ENCODE measurements at places on chromosomes 1 and 21.

DNA sequence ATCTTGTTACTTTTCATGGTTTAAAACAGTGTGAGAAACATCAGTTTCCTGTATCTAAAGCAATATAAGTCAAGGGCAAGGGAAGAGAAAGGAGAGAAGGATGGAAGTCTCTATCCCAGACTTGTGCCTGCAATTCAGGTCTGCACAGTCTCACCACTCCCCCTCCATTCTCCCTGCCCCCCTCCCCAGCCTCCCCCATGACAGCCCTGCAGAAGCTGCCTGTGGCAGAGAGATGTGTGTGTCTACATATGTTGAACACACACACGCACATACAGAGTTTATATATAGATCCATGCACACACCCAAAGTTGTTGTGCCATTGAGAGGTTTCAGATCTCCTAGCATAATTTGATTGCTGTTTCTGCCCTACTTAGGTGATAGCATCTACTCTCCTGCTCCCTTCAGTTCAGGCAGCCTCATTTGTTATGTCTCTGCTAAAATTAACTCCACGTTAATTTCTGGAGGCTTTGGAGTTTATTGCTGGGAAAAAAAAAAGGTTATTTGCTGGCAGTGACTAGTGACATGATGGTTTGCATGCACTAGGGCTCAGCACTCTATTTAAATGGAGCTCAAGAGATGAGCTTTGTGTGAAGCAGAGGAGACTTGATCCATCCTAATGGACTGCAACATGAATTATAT lies 124.9 kb upstream of the SMYD2 start:
- H3K4me3 ChIP-seq = no peak overlapping the region
- H3K27me3 ChIP-seq = peaks cover 24% of the 10 kb centered on the region
- H3K4me1 ChIP-seq = no peaks in the 10 kb centered on the region
- no peak for DNase-seq

GRCh38 chr21:25953659-25954058 lies 216.9 kb downstream of the APP start:
- H3K27ac ChIP-seq = no peak overlapping the region
- no peaks in the 10 kb centered on the region for H3K27me3 ChIP-seq
- DNase-seq = no peak
- peaks cover 4% of the 10 kb centered on the region for H3K36me3 ChIP-seq
- no peak overlapping the region for H3K4me3 ChIP-seq

DNA sequence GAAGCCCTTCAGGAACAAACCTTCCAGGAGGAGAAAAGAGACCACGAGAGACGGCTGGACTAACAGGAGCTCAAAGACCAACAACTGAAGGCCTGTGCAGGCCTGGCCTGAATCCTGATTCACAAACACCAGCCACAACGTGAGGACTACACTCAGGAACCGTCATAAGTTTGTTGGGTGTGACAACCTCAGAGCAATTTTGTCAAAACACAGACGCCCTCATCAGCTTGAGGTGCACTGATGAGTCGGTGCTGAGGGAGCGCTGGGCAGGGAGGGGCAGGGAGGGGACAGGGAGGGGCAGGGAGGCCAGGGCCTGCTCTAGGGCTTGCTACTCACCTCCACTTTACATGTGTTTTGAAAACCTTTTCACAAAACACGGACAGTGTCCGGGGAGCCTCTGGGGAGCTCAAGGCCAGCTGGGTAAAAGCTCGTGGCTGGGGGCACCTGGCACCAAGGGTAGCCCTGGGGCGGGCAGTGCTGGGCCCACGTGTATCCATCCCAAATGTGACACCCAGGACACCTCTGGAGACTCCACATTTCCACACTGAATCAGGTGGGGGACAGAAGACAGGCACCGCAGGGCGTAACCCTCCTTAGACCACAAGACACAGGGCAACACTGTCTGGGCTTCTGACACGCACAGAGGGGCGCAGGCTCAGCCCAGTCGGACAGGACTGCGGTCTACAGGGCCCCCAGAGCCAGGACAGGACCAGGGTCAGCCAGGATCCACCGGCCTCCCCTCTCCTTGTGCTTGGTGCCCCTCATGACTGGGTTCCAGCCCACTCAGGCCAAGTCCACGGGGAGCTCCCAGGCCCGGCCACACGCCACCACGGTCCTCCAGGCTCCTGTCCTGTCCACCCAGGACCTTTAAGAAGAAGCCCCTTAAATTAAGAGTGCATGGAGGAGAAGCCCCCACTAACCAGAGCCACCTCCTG lies 16.5 kb downstream of the LSS start:
- H3K4me1 ChIP-seq = peaks cover 2% of the 10 kb centered on the region
- no peaks in the 10 kb centered on the region for H3K27me3 ChIP-seq
- H3K27ac ChIP-seq = no peak overlapping the region

DNA sequence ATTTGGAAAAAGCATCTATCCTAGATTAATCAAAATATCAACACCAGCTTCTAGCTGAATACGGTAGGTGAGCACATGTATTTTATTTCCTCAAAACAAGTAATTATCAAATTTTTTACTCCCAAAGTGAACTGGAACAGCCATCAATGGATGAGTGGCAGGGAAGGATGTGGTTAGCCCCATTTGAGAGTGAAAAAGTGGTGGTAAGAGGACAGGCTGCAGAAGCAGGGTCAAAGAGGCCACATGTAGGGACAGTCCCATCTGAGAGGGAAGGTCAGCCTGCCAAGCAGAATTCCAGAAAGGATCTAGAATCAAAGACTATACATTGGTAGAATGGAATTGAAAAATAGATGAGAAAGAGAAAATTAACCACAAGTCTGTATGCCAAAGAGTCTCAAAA lies 163.8 kb downstream of the SMYD3 start:
- H3K4me3 ChIP-seq = no peak overlapping the region
- H3K36me3 ChIP-seq = peaks cover 4% of the 10 kb centered on the region
- no peak for DNase-seq
- H3K27ac ChIP-seq = no peak overlapping the region
- no peaks in the 10 kb centered on the region for H3K27me3 ChIP-seq

DNA sequence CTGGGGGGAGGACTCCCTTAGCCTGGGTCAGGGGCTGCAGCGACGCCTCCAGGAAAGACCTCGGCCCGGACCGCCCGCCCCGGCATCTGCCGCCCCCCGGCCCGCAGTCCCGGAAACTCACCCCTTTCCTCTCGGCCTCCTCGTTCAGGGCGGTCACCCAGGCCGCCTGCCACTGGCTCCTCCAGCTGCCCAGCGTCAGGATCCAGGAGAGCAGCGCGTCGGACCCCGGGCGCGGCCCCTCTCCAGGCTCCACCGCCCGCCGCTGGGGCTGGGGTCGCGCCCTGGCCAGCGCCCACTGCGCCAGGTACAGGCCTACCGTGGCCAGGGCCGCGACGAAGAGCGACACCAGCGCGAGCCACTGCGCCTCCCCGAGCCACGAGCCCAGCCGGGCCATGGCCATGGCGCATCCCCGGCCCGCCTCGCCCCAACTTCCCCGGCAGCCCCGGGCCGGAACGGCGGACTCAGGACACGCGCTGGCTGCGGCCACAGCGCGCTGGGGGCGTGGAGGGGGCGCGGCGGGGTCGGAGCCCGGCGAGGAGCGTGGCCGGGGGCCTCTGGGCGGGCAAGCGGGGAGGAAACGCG lies 478 bp downstream of the C2CD2 start:
- H3K4me3 ChIP-seq = peak overlapping the region; percentile 61
- H3K27me3 ChIP-seq = peaks cover 20% of the 10 kb centered on the region
- no peak overlapping the region for H3K27ac ChIP-seq
- H3K4me1 ChIP-seq = peaks cover 14% of the 10 kb centered on the region
- peak; percentile 61 for DNase-seq

GRCh38 chr1:224201383-224201782 lies 18.3 kb downstream of the DEGS1 start:
- H3K4me1 ChIP-seq = peaks cover 13% of the 10 kb centered on the region
- H3K4me3 ChIP-seq = no peak overlapping the region
- H3K36me3 ChIP-seq = peaks cover 8% of the 10 kb centered on the region
- H3K27ac ChIP-seq = no peak overlapping the region
- no peaks in the 10 kb centered on the region for H3K27me3 ChIP-seq
- DNase-seq = no peak

DNA sequence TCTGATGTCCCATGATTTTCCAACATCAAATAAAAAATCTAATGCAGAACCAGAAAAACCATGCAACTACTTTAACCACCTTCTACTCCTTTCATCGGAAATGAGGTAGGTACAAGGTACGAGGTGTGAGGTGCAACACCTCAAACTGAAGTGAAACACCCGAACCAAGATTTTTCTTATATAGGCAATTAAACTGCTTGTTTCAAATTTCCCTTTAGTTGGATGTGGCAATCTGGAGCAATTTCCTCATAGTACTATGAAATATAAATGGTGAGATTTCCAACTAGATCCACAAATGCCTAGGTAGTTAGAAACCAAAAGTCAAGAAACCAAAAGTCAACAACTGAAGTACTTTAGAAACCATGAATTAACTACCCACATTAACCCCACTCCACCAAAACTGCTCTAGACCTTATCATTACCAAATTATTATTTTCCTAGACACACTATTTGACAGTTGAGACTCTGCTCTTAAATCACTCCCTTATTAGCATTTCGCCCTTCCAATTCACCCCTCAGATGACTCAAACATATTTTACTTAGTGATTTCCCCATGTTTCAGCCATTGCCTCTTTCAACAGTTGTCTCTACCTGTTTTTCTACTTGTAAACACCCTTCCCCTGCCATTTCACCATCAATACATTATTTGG lies 37.8 kb downstream of the FUBP1 start:
- DNase-seq = no peak
- H3K27ac ChIP-seq = peak overlapping the region; percentile 1
- peaks cover 6% of the 10 kb centered on the region for H3K4me1 ChIP-seq
- no peaks in the 10 kb centered on the region for H3K27me3 ChIP-seq

DNA sequence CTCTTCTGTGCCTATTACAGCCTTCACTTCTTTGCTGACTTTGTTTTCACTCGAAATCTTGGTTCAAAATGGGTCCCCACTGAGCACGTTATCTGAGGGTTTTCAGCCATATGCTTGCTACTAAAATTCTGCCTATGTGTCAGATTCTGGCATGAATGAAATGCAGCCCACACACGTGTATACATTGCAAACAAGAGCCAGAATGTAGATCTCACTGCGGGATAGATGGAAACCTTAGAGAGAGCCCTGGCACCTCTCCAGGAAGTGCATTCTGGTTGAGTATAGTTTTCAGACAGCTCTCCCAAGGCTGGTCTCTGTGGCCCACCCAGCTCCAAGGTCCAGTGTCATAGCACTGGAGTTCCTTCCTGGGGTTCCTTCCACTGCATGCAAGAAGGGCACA lies 234.7 kb upstream of the GJB5 start:
- H3K36me3 ChIP-seq = no peaks in the 10 kb centered on the region
- H3K4me3 ChIP-seq = no peak overlapping the region
- H3K27ac ChIP-seq = no peak overlapping the region
- DNase-seq = no peak

All from activated CD4-positive, alpha-beta T cell treated with anti-CD3 and anti-CD28 coated beads, Interleukin-2, amount 10 ng/mL, durations not matched to agents 24 days and 14 days (primary cell).